ENCODE measurements at places on chromosomes 5 and 9. TPM values are rescaled to one million over a fixed set of nuclear protein-coding genes. Genes with fewer than 3 reads are reported as not detected.

GRCh38 chr5:1118738-1119137, 6.9 kb upstream of the SLC12A7 start:
- no peak for DNase-seq
- H3K4me1 ChIP-seq = no peaks in the 10 kb centered on the region
- no peak overlapping the region for H3K4me3 ChIP-seq
- no peaks in the 10 kb centered on the region for H3K36me3 ChIP-seq

GRCh38 chr5:172544371-172545095, 90.2 kb upstream of the SH3PXD2B start:
- no peaks in the 10 kb centered on the region for H3K36me3 ChIP-seq
- H3K4me3 ChIP-seq = no peak overlapping the region
- no peak overlapping the region for H3K27ac ChIP-seq
- no peaks in the 10 kb centered on the region for H3K27me3 ChIP-seq
- DNase-seq = no peak

The FASTKD3 gene
- 9.5 TPM for total RNA-seq

DNA sequence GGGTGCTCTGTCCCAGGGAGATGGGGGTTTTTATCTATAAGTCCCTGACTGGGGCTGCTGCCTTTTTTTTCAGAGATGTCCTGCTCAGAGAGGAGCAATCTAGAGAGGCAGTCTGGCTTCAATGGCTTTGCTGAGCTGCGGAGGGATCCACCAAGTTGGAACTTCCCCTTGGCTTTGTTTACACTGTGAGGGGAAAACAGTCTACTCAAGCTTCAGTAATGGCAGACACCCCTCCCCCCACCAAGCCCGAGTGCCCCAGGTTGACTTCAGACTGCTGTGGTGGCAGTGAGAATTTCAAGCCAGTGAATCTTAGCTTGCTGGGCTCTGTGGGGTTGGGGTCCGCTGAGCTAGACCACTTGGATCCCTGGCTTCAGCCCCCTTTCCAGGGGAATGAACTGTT, 375.8 kb downstream of the RAB3C start:
- no peak overlapping the region for H3K4me3 ChIP-seq
- H3K27me3 ChIP-seq = no peaks in the 10 kb centered on the region
- no peaks in the 10 kb centered on the region for H3K4me1 ChIP-seq
- no peak overlapping the region for H3K27ac ChIP-seq
- H3K36me3 ChIP-seq = no peaks in the 10 kb centered on the region

DNA sequence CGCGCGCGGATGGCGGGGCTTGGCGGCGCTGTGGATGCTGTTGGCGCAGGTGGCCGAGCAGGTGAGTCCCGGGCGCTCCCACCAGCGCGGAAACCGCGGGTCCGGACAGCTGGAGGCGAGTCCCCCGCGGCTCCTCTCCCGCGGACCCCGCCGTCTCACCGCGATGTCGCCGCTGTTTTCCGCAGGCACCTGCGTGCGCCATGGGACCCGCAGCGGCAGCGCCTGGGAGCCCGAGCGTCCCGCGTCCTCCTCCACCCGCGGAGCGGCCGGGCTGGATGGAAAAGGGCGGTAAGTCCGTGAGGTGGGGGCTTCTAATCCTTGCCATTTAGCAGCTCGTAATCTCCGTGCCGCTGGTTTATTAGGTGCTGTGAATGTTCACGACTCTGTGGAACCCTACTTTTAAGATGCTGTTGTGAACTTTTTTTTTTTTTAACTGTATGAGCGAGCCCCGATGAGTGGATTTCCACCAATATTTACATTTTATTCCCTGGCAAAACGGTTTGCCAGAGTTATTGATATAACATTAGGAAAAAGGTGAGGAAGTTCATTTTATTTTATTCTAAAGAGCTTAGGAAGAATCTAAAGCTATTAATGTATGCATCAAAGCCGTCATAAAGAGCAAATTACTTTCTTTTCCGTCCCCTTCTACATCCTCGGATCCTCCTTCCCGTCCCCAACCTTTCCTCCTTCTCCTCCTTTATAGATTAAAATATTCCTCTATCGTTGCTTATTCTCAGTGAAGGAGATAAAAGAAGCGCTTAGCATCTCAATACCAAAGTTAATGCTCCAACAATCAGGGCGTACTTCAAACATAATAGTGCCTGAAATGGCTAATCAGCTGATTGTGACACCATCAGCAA, 579 bp downstream of the ADAMTS16 start:
- no peaks in the 10 kb centered on the region for H3K27me3 ChIP-seq
- no peak overlapping the region for H3K4me3 ChIP-seq
- no peaks in the 10 kb centered on the region for H3K4me1 ChIP-seq
- no peaks in the 10 kb centered on the region for H3K36me3 ChIP-seq
- DNase-seq = no peak

- H3K4me1 ChIP-seq = peaks cover 4% of the 10 kb centered on the region
- H3K27me3 ChIP-seq = no peaks in the 10 kb centered on the region
- H3K36me3 ChIP-seq = no peaks in the 10 kb centered on the region
Measured at GRCh38 chr5:135398160-135398854, 724 bp downstream of the MACROH2A1 start.

The PCDHB10 gene
- 7.7 TPM for total RNA-seq

The C5orf47 gene
- not detected for total RNA-seq

The FOXI1 gene
- not detected for total RNA-seq

DNA sequence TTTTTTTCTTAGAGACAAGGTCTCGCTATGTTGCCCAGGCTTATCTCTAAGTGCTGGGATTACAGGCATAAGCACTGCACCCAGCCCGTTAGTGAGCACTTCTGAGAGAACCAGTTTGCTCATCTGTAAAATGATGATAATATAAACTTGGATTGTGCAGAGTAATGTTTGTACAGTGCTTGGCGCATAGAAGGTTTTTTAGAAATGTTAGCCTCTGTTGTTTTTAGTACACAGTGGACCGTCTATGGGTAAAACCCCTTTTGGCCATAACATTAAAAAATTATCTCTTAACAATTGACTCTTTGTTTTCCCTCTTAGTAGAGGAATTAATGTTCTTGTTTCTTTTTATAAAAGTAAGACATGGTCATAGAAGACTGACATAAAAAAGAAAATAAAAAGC, 202.1 kb downstream of the PCSK5 start:
- peaks cover 2% of the 10 kb centered on the region for H3K4me1 ChIP-seq
- peaks cover 5% of the 10 kb centered on the region for H3K36me3 ChIP-seq
- DNase-seq = no peak
- no peak overlapping the region for H3K27ac ChIP-seq
- H3K27me3 ChIP-seq = no peaks in the 10 kb centered on the region

The PPP3R2 gene
- not detected for total RNA-seq

Data from aorta (tissue), 5 donors.